ENCODE measurements at places on chromosomes 7 and 10.

GRCh38 chr10:78798976-78799730 lies 269.6 kb upstream of the ZMIZ1 start:
- DNase-seq, result no peak

DNA sequence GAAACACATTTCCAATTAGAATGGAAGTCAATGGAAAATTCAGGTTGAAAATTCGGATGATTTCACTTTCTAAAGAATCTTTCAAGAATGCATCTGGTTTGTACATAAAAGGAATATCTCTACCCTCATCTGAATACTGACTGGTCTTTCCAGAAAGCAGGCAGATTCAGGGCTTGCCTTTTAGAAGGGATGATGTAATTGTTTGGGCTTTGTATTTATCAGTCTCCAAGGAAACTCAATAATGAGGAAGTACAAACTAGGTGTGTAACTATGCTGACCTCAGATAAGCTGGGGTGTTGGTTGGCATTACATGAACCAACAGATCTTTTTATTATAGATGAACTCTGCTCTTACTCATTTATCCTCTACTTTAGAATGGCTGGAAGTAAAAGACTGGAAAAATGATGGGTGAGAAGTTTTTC lies 24.1 kb downstream of the PDLIM1 start:
- DNase-seq, result no peak

DNA sequence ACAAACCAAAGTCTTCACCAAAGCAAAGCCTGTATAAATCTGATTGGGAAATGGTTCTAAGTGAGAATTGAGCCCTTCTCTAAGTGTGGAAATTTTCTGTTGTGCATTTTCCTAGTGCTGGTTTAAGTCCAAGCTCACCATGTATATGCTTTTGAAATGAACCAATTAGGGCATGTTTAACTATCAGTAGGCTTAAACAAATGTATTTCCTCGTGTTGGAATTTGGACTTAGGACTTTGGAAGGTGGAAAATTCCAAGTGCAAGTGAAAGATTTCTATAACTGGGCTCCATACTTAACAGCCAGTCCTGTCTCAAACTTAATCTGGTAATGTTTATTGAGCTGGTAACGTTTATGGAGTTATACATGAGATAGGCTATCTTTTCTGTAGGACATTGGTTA lies 28.5 kb downstream of the CCNY start:
- DNase-seq, result no peak

- no peak for DNase-seq
Measured at GRCh38 chr10:89966211-89966610, 264.8 kb downstream of the KIF20B start.

- DNase-seq, result no peak
Measured at GRCh38 chr10:47413531-47414226, 29.6 kb upstream of the ZNF488 start.

- no peak for DNase-seq
Measured at GRCh38 chr10:8298896-8299570, 244.5 kb downstream of the GATA3 start.

DNA sequence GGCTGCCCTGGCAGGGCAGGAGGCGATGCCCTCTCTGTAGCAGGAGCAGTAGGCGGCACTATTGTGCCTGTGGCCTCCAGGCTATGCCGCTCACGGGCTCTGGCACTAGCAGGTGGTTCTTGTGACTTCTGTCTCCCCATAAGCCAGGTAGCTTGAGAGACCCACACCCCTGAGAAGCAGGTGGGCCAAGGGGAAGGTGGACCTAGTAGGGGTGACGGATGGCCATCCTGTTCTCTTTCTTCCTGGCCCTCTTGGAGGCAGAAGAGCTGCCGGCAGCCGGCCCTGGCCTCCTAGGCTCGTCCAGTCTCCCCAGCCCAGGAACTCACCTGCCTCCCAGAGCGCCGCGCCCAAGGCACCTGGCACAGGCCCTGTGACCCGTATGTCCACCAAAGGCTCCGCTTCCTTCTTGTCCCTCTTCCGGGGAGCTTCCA lies 15.4 kb downstream of the MMRN2 start:
- peak; percentile 29 for DNase-seq

DNA sequence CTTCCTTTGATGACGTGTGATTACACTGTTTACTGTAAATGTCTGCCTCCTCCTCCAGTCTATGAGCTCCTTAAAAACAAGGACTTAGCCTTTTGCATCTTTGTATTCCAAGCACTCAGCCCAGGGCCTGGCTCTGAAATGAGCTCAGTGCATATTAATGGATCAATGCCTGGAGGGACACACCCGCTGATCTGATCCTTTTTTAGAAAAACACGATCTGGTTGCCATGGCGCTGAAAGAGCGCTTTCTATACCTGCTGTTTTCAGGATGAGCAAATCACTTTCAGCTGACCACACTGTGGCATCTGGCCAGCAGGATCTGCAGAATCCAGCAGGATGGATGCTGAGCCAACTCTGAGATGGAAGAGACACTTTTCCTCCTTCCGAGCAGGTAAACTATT lies 37.8 kb upstream of the GARS1 start:
- no peak for DNase-seq

DNA sequence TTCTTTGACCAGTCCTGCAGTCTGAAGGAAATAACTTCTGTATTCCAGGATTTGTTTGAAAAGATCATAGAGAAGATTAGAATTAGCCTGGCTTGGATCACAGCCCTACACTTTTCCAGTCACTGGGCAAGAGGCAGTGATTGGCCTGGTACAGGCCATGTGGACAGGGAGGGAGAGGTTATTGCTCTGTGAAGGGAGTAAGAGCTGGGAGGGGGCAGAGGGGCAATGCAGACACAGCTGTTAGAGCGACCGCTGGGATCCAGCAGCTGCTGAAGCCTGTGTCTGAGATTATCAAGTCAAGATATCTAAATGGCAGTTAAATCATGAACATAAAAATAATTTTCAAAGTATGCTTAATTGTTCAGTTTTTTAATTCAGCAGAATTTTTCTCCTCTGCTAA lies 257.3 kb downstream of the SDK1 start:
- DNase-seq, result no peak

- no peak for DNase-seq
Measured at GRCh38 chr7:47484923-47485639, 96.8 kb downstream of the TNS3 start.

GRCh38 chr10:31157123-31158010 lies 125.7 kb upstream of the ZNF438 start:
- peak; percentile 87 for DNase-seq

DNA sequence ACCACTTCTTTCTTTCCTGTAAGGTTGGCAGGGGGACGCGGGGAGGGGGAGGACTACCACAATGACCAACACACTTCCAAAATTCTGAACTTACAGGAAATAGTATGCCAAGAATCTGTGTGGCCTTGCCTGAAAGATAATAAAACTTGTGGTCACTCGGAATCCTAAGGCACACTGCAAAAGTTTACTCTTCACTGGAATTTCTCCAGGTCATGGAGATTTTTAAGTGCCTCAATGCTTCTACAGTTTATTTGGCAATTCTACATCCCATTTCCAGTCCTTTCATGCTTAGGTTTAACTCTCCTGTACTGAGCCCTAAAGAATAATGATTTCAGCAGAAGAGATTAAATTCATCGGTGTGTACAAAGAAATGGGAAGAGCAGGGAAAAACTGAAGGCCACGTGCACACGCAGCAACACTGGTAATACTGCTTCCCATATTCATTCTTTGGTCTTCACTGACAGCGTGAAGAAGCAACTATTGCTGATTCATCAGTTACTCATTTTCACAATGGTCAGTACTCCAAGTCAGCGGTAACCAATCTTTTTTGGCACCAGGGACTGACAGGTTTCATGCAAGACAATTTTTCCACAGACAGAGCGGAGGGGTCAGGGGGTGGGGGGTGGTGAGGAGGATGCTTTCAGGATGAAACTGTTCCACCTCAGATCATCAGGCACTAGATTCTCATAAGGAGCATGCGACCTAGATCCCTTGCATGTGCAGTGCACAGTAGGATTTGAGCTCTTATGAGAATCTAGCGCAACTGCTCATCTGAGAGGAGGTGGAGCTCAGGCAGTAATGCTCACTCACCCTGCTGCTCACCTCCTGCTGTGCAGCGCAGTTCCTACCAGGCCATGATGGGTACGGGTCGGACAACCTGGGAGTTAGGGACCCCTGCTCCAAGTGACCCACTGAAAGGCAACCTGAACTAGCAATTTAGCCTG lies 9.8 kb downstream of the LARP4B start:
- DNase-seq, result peak; percentile 88

DNA sequence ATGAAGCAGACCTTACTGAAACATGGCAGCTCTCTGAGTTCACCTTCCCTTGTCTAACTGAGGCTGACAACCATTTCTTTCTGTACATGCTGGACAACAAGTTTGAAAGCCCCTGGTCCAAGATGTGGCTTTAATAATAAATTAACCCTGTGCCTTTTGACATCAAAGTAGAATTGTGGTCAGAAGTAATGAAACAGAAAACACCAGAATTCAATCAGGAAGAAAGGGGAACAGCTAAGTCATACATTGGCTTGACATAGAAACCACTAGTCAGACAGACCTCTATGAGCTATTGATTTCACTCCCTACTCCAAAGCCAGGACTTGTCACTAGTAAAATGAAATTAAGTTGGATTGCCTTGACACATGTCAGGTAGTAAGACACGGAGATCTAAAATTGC lies 175.2 kb upstream of the ASAH2 start:
- DNase-seq, result no peak

DNA sequence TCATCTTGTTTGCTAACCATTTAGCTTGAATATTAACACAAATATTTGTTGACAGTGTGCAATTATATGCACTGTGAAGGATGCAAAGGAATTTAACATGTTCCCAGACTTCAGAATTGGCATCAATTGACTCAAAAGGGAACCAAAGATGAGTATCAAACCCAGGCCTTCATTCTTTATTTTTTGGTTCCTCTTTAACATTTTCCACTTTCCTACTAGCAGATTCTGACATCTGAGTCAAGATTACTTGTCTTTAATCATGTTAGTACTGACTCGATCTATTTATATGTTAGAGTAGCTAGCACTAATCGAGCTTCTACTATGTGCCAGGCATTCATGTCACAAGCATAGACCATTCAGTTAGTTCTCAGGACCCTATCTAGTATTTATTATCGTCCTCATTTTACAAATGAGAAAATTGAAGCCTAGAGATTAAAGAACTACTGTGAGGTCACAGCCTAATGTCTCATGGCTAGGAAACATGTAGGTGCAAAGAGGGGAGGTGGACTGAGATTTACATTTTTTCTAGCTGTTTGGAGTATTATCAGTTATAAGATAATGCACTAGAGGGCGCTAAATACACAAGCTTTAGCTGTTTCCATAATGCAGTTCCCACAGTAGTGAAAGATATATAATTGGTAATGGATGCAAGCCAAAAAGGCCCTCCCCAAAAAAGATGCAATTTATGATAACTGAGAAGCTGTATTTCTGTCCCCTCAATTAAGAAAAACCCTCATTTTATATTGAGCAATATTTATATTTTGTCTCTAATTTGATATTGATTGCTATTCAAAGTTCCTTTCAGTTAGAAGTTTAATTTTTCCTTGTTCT lies 32.9 kb upstream of the KMT2E start:
- DNase-seq, result peak; percentile 35

- DNase-seq, result no peak
Measured at GRCh38 chr7:100914208-100914878, 18.7 kb upstream of the ACHE start.

GRCh38 chr7:105591522-105591921 lies 10.2 kb upstream of the EFCAB10 start:
- no peak for DNase-seq

DNA sequence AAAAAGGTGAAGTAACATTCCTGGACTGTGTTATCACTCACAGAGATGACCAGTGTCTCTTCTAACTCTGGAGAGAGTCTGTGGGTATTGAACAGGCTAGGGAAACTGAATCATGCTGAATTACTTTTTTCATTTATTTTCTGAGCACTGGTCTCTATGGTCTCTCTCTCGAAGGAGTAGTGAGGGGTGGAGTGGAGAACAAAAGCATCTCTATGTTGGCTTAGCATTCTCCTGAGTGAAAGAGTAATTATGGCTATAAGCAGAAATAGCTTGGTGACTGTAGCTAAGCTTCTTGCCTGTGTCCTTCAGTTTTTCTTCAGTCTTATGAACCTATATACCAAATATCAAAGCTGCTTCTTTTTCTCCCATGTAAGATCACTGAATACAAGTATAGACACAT lies 64.6 kb upstream of the PTN start:
- DNase-seq, result peak; percentile 37

DNA sequence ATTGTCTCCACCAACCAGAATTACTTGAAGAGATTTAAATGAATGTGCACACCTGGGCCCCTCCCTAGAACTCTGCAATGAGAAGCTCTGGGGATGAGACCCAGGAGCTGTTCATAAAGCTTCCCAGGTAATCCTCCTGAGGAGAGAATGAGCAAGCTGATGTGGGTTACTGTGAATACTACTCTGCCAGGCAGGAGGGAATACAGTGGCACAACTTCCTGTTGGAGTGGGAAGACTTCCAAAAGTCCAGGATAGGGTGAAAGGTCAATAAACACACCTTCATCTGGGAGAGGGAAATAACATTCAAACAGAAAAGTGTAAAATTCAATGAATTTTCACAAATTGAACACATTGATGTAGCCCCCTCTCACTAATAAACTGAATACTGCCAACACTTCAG lies 351.4 kb downstream of the ABCA13 start:
- DNase-seq, result no peak

GRCh38 chr7:95457947-95458346 lies 23.1 kb upstream of the PON2 start:
- no peak for DNase-seq

GRCh38 chr10:62496925-62497324 lies 122.8 kb downstream of the ZNF365 start:
- DNase-seq, result no peak

GRCh38 chr7:66699998-66700397 lies 40.5 kb upstream of the RABGEF1 start:
- DNase-seq, result no peak

- DNase-seq, result peak; percentile 49
Measured at GRCh38 chr10:76432016-76433012, 1000.9 kb downstream of the LRMDA start.

- DNase-seq, result no peak
Measured at GRCh38 chr7:104039363-104039762, 49.9 kb upstream of the RELN start.

- peak; percentile 74 for DNase-seq
Measured at GRCh38 chr7:65441010-65441409, 67.4 kb downstream of the ZNF92 start.

DNA sequence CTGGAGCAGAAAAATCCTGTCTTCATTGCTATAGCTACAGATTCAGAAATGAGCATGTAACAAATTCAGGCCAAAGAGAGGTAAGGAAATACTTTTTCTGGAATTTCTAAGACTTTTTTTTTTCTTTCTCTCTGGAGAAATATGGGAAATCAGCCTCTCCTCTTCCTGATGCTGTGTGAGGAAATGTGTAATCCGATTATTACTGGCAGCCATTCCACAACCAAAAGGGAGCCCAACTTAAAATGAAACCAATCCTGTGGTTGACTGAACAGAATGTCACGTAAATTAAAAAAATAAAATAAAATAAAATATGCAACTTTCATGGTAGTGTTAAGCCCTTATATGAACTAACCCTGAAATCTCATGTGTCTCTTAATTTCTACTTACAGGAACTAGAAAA lies 10.7 kb upstream of the POT1 start:
- peak; percentile 2 for DNase-seq

GRCh38 chr10:78952686-78953085 lies 116.1 kb upstream of the ZMIZ1 start:
- DNase-seq, result peak; percentile 95
